ENCODE measurements at places on chromosomes 4 and X.

DNA sequence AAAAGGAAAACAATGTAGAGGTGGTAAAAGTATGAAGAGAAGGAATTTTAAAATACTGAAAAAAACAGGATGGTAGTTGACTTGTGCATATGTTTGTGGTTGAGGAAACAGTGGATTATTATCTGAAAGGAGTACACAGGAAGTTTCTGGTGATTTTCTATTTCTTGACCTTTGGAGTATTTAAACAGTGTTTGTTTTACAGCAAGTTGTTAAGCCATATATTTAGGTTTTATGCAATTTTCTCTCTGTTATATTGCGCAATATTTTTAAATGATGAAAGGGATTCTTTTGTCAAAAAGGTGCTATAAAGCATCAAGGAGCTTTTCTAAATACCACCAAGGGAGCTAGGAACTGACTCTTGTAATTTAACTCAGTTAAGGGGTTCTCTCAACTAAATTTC is 343.1 kb upstream of the MAOA start:
- no peak for DNase-seq

- no peak for DNase-seq
Observed at GRCh38 chr4:172654457-172654856, 514.2 kb upstream of the GALNT7 start.

DNA sequence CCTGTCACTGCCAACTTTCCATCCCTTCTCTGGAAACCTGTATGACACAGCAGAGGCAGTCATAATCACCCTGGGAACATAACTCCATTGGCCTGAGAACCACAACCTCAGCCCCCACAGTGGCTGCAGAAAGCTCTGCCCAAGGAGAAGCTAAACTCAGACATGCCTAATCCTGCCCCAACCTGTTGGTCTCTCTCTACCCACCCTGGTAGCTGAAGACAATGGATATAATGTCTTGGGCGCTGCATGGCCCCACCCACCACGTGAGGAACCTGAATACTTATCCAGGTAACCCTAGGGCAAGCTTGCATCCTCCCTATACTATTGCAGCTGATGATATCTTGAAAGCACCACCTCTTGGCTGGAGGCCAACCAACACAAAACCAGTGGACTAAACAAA is 225.2 kb downstream of the TEX13C start:
- DNase-seq = no peak

DNA sequence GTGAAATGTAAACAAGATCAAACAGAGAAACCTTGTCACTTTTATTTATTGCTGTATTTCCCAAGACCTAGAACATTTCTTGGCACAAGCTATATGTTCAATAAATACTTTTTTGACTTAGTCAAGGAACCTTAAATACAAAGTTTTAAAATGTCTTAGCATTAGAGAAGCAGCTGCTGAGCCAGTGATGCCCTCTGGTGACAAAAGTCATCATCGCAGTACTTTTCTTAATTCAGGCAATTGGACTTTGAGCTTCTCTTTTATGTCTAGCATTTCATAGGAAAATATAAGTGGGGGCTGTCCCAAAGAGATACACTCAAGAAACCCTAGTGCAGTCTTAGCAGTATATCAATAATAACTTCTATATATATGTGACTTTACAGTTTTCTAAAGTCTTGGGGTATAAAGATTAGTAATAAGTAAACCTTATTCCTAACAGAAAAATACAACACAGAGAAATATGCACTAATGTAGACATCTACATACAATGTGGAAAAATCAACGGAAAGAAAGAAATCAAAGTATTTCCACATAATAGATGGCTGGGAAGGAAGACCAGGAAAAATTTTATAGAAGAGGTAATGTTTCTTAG is 118.4 kb downstream of the DTHD1 start:
- peak; percentile 66 for DNase-seq

DNA sequence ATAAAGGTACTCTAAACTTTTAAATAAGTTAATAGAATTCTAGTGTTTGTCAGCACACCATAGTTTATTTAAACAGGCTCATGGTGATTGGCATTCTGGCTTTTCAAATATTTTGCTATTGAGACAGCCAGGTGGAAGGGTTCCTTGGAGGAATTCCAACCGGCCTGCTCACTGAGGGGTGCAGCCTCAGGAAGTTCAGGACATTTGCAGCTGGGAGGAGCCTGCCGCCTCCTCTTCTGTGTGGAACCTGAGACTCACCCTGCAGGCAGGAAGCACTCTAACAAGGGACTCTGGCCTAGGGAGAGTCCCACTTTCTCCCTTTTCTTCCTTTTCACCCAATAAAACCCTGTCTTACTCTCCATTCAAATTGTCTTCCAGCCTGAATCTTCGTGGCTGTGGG is 1328.0 kb downstream of the FSTL5 start:
- no peak for DNase-seq

DNA sequence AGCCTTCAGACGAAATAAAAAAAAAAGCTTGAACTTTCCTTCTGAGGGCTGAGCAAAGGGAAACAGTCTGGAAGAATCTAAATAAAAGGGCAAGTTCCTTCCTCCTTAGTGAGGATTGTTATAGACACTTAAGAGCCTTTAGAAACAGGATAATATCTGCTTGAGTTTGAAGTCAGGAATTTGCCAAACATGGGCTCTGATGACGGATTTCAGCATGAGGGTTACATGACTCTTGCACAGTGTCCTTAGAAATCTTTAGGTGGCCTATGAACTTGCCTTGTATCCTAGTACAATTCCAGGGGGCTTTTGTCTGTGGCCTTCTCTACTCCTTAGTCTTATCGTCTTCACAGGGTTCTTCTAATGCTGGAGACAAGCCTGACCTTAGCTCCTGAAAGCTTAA is 94.1 kb downstream of the RLIM start:
- DNase-seq = no peak

- no peak for DNase-seq
Observed at GRCh38 chr4:99821918-99822503, 5.4 kb downstream of the DAPP1 start.

All from globus pallidus (tissue), 1 donor.